Femur (tissue), 1 donor: ENCODE measurements at places on chromosomes 12 and 14.

- DNase-seq, result peak; percentile 87
Measured at GRCh38 chr12:119989731-119990381, 820 bp downstream of the BICDL1 start.

DNA sequence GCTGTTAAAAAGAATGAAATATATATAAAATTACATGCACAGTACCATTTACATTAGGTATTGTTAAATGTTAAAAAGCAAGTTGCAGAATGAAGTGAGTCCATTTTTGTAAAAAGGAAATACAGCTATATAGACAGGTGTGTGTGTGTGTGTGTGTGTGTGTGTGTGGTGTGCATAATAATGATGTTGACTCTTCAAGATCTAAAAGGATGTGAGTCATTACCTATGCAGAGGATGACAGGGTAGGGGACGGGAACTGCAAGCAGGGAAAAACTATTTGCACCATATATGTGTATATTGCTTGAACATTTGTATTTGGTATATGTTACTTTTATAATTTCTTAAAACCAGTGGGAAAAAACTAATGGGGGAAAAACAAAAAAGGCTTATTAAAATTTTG, 3.1 kb downstream of the C14orf39 start:
- DNase-seq, result no peak

- no peak for DNase-seq
Measured at GRCh38 chr12:110347767-110348166, 55.7 kb downstream of the ANAPC7 start.

DNA sequence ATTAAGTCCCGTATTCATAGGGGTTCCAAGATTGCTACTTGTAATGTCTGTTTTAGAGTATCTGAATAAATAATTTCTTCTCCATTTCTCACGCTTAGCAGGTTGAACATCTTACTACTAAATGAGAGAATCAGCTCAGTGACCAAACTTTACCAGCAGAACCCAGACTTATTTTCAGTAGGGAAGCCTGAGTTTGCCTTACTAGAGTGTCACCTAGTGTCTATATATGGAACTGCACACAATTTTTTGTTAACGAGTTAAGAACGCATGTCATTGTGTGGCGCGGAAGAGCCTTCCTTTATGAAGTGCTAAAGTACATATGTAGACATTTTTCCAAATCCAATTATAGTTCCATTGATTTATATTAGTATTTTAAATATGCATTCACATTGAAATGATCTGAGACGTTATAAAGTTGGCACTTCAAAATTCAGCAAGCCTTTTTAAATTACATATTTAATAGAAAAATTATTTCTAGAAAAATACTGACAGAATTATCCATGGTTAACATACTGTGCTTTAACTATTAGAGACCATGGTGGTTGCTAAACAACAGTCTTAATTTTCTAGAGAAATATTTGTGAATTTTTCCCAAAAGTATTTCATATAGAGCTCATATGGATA, 88.3 kb downstream of the RPS29 start:
- DNase-seq, result no peak
